ENCODE measurements at places on chromosomes 7 and 10.

DNA sequence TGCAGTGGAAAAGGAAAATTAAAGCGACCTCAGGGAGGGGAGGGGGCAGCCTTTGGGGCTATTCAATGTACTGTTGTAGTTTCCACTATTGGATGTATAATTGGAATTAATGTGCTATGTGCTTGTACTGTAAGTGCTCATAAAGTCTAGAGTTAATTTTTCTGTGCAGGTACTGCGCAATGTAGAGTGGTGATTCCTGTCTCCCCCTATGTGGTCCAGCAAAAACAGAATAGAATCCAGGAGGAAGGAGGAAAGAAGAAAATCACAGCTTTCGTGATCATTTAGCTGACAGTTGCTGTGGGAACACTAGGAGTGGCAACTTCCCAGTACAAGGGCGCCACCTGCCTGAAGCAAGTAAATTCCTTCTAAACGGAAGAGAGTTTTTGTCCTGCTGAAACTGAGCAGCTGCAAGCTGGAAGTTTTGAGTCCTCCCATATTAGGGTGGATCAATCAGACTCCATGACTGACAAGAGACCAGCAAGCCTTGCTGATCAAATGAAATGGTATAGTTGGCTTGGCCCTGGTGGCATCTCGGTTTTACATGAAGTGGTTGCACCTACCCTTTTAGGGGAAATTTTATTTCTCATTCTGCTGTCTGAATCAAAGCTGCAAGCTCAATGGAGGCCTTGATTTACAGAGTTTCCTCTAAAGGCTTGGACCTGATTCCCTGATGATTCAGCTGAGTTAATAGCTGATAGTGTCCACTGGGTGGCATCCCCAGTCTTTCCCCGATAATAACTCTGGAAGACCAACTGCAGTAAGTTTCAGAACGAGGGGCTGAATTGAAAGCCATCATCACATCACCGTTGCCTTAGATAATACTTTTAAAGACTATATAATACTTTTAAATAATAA is 299.8 kb downstream of the HGF start:
- DNase-seq, result peak; percentile 58

DNA sequence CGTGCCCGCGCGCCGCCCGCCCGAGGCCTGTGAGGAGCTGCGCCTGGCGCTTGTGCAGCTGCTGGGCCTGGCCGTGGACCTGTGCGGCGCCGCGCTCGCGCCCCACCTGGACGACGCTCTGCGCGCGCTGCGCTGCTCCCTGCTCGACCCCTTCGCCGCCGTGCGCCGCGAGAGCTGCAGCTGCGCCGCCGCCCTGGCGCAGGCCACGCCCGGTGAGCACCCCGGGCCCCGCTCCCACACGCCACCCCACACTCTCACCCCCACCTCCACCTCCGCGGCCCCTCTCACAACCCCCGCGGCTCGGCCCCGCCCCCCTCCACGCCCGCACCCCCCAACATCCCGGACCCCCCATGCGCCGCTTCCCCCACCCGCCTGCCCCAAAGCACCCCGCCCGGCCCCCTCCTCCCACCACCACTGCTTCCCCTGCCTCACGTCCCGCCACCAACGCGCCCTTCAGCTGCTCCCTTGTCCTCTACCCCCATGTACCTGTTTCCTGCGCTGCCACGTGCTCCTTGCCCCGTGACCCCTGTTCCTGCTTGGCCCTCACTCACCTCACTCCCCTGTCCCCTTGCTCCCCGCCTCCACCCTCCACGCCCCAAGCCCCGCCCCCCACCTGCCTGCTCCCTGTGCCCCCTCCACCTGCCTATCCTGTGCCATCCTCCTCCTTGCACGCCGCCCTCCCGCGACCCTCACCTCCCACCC is at the start of gene PRKAR1B:
Gene PRKAR1B, minus strand, starts transcription at position 178 of the 702 bp plus-strand sequence. CDS start 15,776 bp downstream, outside the sequence.
- DNase-seq, result no peak

- no peak for DNase-seq
Measured at GRCh38 chr10:94097656-94098055, 103.9 kb downstream of the PLCE1 start.

GRCh38 chr10:31953080-31953479 is 24.4 kb upstream of the ARHGAP12 start:
- no peak for DNase-seq

GRCh38 chr7:102047-102711 is 90.2 kb upstream of the FAM20C start:
- no peak for DNase-seq

DNA sequence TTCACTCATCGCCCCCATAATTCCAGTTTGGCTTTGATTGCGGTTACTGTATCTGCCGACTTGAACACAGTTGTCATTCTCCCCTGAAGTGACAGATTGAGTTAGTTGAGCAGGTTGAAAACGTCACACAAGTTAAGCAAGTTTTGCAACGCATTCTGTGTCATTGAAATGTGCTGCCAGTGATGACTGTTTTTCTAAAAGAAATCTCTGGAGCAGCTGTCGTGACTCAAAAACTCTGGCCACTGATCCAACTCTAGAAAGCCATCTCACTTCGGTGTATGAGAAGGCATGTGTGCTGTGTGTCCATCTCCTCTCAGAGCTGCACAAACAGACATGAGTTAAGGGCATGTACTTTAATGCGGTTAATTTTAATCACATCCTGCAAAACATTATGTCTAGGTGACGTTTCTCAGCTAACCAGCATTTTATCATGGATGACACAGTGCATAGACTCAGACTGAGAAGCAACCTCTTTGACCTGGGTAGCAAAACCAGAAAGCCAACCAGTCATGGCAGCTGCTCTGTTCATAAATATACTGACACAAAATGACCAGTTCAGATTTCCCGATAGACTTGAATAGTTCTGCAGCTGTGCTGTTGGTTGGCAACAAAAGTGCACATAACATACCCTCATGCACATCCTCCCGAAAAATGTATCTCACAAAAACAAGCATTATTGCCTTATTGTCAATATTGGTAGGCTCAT is 69.3 kb downstream of the CSTF2T start:
- no peak for DNase-seq

DNA sequence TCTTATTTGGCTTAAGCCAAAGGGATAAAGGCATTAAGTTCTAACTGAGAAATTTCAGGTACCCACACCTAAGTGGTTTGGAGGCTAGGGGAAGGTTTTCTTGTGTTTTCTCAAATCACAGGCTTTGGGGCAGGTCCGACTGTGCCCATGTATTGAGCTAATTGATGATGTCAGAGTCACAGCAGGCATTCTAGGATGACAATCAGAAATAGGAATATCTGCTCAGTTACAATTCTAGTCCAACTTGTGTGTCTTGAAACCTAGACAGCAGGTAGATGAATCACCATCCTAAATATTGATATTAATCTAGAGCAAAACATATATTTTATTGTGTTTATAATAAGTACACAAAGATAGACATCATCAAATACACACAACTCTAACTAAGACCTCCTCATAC is 2.3 kb upstream of the FHIP2A start:
- no peak for DNase-seq

GRCh38 chr7:10473569-10473968 is 500.1 kb upstream of the PHF14 start:
- DNase-seq, result no peak

GRCh38 chr7:8042796-8043535 is 74.4 kb downstream of the GLCCI1 start:
- DNase-seq, result no peak

GRCh38 chr10:5804386-5804785 is 8.8 kb downstream of the GDI2 start:
- no peak for DNase-seq

GRCh38 chr10:113216102-113216501 is 266.1 kb downstream of the TCF7L2 start:
- DNase-seq, result no peak

DNA sequence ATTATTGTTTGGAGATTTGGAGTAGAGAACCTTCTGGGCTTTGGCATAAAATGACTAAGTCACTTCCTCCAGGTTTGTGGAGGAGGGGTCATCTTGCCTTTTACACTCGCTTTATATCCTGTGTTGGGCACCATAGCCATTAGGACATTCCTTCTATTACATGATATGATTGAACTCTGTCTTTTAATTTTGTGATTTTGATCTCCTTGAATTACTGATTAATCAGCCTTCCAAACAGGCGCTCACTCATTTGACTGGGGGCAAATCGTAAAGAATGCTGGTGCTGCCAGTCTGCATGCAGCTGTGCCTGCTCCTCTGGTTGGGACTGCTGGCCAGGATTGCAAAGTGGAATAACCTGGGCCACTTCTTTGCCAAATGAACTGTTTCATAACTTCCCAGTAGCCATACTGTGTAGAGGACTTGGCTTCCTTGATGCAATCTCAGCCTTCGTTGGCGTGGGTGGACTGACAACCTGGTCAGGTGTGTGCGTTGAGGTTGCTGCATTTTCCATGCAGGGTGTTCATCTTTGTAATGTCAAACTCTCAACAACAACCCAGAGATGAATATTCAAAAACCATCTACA is 65.9 kb upstream of the RAB11FIP2 start:
- DNase-seq, result no peak

DNA sequence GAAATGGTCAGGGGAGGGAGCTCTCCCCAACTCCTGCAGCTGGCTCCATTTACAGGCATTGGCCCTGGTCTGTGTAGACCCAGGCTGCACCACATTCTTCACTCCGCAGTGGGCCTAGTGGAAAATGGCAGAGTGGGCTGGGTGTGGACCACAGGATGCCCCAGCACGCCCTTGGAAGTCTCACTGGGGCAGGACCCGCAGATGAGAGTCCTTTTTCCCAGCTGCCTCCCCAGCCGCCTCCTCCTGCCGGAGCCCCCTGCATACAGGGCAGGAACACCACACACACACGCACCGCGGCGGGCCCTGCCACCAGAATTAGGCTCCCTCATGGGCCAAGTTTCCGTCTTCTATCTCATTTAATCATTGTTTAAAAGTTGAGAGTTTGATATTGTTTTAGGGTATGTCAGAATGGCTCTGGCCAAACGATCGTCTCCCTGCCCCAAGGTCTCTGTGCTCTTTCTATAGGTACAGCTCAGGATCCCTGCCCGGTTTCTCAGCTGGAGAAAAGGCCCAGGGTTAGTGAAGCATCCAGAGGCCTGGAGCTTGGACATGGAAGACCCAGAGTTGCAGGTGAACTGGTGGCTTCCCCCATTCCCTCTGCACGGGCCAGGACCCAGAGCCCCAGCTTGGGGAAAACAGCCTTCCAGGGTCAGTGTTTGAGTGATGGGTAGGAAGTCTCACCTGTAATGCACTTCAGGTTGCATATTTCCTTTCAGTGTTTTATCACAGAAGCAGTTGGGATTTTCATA is 42.0 kb downstream of the ZNF467 start:
- DNase-seq, result no peak

DNA sequence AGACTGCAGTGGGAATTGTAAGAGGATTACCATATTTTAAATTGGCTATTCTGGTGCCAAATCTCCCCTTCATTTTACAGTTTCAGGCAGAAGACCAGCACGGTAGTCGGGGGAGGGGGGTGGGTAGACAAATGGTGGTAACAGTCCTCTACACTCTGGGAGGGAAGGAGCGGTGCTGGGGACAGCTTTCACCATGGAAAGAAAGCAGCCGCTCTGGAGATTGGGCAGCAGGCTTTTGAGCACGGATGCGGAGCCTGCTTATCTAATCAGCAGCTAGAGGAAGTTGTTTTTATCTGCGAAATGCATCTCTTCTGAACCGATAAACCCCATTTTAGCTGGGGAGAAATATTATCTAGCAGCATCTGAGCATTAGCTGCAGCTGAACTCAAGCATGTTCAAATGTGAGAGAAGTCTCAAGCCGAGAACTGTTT is 28.7 kb downstream of the IKZF1 start:
- no peak for DNase-seq

DNA sequence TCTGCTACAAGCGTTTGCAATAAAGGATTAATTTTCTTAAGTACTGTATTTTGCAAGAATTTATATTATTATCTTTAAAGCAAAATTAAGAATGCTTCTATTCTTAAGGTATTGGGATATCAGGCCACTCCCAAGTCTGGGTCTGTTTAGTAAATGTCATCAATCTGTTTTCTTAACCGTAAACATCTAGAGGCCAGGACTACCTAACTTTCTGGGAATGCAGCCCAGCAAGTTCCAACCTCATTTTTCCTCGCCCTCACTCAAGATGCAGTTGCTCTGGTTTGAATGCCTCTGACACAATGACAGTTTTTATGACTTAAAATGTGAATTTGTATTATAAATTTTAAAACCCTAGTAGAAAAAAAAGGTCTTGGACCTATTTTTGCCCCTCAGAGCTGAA is 143.5 kb downstream of the INHBA start:
- DNase-seq, result no peak

GRCh38 chr10:102313221-102313896 is 68.0 kb downstream of the GBF1 start:
- DNase-seq, result no peak

- no peak for DNase-seq
Measured at GRCh38 chr10:116331815-116332214, 7.6 kb downstream of the CCDC172 start.

DNA sequence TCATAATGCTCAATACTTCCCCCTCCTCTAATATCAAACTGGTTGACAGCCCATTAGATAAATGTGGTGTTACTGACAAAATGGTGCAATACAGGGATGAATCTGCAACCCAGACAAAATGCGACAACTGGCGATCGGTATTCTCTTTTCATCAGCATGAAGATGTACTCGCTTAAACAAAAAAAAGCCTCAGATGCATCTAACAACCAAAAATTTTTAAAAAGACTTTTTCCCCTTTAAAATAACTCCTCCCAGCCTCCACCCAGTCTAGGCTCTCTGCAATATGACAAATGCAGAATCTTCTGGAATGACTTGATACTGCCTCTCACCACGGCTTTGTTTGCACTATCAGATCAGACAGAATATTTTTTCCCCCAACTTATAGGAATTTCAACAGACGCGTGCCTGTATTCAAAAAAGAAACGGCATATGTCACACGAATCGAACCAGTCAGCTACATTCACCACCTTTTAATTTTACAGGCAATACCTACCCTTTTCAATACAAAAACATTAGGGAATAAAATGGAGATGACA is 1.2 kb downstream of the YWHAG start:
- no peak for DNase-seq

DNA sequence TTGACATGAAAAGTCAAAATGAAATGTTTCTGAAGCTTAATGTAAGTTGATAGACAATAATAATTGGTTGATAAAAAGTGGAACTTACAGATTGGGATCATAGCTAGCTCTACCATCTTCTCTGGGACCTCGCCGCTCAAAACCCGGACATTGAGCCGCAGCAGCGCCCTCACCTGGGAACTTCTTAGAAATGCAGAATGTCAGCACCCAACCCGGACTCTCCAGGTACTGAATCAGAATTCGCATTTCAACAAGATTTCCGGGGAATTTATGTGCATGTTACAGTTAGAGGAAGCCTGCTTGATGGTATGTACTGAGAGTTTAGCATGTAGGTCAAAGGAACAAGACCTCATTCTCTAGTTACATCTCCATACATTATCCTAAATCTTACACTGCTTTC is 36.7 kb upstream of the ABLIM1 start:
- DNase-seq, result peak; percentile 44

DNA sequence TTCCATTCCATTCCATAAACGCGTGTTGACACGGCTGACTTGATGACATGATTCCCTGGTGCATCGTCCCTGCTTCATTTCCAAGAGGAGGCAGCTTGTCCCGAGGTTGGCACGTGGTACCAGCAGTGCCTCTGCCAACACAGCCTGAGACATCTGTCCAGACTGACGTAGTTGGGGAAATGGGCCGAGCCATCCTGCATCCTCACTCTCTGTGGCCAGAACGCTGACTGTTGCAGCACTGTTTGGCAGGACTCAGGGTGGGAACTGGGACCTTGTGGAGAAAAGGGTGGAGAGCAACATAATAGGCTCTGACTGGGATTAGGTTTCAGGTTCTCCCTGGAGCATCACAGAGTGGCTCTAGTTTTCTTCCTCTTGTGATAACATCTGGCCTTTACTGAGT is 118.6 kb upstream of the BTBD16 start:
- no peak for DNase-seq

GRCh38 chr10:121478556-121478955 is 119.7 kb downstream of the FGFR2 start:
- DNase-seq, result no peak

GRCh38 chr10:60980997-60981396 is 37.0 kb upstream of the RHOBTB1 start:
- DNase-seq, result no peak
